ENCODE measurements at places on chromosomes 2 and 18. TPM values are rescaled to one million over a fixed set of nuclear protein-coding genes. Genes with fewer than 3 reads are reported as not detected.

Gene SIX2
- total RNA-seq: 4.2 TPM

Gene ICOS
- total RNA-seq: not detected

Gene KLHL41
- total RNA-seq: under 0.01 TPM

Gene L3MBTL4
- 1.0 TPM for total RNA-seq

Gene FAM136A
- 23.4 TPM for total RNA-seq

Gene NLRC4
- 0.53 TPM for total RNA-seq

Gene NPAS2
- 8.2 TPM for total RNA-seq

Gene KCNS3
- 3.7 TPM for total RNA-seq

Gene RFTN2
- total RNA-seq: under 0.01 TPM

Gene UBXN4
- 36.6 TPM for total RNA-seq

Gene FOXD4L1
- total RNA-seq: 0.13 TPM

Gene CERKL
- not detected for total RNA-seq

Gene MEP1B
- not detected for total RNA-seq

GRCh38 chr2:220442012-220442411 lies 814.6 kb downstream of the SLC4A3 start:
- no peak for DNase-seq

GRCh38 chr2:63663013-63663864 lies 74.5 kb downstream of the MDH1 start:
- no peak for DNase-seq

GRCh38 chr2:58594175-58594574 lies 353.1 kb upstream of the FANCL start:
- DNase-seq: no peak

GRCh38 chr2:44109166-44109565 lies 59.5 kb upstream of the PPM1B start:
- DNase-seq: no peak

DNA sequence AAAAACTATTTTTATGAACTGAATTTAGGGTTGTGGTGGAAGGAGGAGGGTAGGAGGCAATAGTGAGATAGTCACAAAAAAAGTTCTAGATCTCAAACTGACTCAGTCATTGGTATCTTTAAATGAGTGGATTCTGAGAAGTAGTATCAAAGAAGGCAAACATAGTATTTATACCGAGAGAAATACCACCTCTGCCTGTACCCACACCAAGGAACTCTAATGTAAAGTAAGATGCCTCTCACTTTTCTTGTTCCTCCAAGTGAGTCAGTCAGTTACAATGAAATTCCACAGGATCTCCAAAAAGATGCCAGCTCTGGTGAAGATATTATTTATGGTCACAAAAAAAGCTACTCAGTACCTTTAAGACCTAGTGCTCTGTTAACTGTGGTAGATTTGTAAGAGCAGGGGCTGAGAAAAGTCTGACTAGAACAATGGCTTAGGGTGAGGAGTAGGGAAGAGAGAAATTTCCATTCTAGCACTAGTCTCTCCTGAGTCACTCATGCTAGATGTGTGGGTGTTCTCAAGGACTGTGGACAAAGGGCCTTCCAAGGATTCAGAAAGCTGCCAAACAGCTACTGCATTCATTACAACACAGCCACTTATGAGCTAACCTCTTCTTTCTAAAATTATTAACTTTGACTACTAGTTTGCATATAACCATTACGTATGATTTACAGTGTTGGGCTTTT lies 36.3 kb downstream of the YWHAQ start:
- peak; percentile 93 for DNase-seq

DNA sequence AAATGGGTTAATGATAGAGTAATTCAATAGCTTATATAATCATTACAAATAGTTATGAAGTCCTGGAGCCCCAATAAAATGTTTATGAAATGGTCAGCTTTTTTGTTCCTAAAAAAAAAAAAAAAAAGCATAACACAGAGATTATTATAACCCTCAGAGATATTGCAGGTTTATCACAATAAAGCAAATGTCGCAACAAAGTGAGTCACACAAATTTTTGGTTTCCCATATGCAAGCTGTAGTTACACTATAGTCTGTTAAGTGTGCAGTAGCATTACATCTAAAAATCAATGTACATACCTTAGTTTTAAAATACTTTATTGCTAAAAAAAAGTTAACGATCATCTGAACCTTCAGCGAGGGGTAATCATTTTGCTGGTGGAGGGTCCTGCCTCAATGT lies 20.0 kb downstream of the WDFY1 start:
- DNase-seq: peak; percentile 78

GRCh38 chr2:197159661-197160211 lies 150.8 kb downstream of the ANKRD44 start:
- DNase-seq: peak; percentile 79

DNA sequence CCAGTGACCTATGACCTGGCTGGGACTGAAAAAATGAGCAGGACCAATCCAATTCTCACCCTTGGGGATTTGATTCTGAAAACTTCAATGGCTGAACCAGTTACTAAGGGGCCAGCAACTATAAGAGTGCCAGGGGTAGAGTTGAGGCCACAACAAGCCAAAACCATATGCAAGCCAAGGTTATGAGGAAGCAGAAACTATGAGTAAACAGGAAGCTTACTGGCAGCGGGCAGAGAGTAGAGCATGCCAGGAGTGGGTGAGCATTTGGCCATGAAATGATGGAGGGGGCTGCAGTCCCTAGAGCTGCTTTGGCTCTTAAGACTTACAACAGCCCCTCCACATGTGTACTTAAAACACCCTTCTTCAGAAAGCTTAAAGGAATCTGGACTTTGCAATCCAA lies 82.4 kb downstream of the RBMS1 start:
- peak; percentile 87 for DNase-seq

DNA sequence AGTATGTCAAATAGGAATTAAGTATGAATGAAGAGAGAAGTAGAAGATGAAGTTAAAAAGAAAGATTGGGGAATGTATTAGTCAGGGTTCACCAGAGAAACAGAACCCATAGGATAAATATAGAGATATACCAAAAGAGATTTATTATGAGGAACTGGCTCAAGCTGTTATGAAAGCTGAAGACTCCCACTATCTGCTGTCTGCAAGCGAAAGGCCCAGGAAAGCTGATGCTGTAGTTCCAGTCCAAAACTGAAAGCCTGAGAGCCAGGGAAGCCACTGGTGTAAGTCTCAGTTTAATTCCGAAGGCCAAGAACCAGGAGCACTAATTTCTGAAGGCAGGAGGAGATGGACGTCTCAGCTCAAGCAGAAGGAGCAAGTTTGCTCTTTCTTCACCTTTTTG lies 200.9 kb upstream of the FN1 start:
- DNase-seq: no peak

- peak; percentile 88 for DNase-seq
Observed at GRCh38 chr2:163659224-163659623, 76.6 kb downstream of the FIGN start.

DNA sequence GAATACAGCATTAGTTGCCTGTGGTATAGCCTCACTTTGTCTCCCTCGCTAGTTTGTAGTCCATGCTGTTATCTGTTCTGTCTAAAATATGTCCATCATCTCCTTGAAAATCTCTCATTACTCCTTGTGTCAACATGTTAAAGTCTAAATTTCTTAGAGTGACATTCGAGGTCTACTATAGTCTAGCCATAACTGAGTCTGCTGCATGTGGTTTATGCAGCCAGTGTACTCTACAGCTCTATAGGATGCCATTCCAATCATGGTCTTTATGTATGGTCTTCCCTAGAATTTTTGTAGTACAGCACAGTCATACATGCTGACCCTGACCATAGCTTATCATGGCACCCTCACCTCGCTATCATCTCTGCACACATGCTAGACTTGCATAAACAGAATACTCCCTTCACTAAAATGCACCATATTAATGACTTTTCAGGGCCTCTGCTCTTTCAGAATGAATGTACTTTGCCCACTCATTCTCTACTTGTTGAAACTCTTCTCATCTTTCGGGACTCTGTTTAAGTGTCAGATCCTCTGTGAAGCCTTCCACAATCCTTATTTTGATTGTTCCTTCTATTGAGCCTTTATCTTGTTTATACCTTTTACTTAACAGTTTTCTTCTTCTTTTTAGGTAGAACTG lies 12.8 kb downstream of the TANK start:
- no peak for DNase-seq

DNA sequence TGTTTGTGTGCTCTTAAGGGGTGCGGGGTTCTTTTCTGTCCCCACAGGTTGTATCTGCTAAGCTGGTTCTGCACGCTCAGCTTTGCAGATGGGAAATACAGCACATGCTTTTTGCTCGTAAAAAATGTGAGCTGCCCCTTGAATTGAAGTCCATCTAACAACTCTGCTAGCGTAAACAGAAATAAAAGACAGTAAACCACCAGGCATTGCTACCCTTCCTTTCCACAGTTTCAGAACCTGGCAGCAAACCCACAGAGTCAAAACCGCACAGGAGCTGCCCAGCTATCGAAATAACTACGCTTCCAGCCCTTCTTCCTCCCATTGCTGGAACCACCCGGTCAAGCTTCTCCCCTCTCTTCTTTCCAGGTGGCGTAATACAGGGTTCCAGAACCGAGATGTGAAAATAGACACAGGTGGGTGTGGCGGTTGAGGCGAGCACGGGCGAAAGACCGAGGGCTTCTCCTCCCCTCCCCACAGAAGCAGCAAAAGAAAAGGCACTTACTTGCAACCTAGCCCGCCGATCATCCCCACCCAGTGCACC lies 479 bp downstream of the SCN9A start:
- peak; percentile 11 for DNase-seq

DNA sequence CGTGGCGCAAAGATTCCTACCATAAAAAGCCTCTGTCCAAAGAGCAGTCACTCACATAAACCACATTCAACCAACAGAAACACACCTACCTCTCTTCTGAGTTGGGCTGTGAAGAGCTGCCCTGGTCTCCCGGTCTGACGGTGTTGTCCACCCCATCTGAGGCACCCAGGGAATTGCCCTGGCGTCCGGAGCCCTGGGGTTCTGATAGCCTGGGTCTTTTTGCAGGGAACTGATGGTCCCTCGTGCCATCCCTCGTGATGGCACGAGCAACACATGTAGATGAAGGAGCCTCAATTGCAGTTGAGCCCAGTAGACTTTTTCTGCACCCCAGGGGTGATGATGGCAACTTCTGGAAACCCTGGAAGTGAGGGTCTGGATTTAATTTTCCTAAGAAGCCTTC lies 13.8 kb downstream of the HJURP start:
- DNase-seq: no peak

- no peak for DNase-seq
Observed at GRCh38 chr18:22102953-22103646, 66.3 kb upstream of the GATA6 start.

- peak; percentile 61 for DNase-seq
Observed at GRCh38 chr2:38771632-38772031, 6.4 kb upstream of the GEMIN6 start.

DNA sequence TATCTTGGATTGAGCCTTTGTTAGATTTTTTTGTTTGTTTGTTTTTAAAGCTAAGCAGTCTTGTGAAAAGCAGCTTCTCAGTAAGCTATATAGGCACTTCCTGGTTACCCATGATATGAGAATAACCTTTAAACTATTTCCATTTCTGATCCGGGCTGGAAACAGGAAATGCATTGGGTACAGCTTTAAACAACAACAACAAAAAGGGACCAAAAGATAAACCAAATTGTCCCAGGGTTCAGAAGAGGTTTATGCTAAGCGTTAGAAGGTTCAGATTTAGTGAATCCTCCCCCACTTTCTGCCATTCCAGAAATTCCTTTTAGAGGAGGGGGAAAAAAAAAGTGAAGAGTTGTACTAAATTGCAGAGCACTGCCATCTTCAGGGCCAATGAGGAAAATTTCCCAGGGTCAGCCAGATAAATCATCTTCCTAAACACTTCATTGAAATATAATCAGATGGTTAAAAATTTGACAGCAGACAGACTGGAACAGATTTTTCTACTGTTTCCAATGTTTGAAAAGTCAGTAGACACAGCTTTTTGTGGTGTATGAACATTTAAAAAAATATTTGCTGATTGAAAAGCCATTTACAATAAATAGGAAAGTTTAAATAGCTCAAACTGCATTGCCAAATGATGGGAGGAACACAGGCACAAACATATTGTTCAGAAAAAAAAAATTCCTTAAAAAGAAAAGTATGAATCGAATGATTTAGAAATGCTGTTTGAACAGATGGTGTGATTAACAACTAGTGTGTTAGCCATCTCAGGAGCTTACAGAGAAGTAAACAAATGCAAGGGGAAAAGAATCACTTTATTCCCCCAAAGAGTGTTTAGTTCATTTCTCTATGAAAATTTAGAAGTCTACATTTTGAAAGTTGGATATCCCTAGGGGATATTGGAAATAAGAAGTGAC lies 189.9 kb upstream of the TANK start:
- DNase-seq: peak; percentile 65

DNA sequence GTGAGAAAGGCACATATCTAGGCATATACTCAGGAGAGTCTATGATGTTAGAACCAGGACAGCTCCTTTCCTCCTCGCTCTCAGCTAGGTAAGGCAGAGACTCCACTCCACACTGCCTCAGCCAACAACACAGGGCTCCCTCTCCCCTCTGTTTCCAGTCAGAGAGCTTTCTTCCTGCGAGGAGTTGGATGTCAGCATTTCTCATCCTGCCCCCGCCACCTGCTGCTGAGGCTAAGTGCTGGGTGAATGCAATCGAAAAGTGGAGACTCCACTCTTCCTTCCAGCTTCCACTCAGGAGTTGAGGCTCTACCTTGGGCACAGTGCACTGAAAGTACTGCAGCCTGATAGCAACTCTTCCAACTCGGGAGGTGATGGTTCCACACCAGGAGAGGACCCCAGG lies 177.2 kb upstream of the RAB6C start:
- DNase-seq: no peak

DNA sequence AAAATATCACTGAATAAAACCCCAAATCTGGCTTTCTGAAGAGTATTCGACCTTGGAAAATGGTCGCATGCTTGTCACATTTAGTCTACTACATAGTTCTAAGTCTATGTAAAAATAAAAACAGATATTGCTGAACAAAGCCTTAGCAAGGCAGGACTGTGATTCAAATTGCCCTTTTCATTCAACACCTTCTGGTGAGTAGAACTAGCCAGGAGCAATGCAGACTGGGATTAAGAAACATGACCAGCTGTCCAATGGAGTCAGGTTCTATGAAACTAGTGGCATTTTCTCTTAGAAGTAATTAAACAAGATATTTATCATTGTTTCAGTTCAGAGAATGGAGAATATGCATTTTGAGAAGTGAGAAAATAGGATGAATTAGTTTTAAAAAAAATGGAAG lies 1260.5 kb upstream of the ACVR2A start:
- DNase-seq: no peak

- DNase-seq: no peak
Observed at GRCh38 chr2:163713534-163714311, 22.1 kb downstream of the FIGN start.

- no peak for DNase-seq
Observed at GRCh38 chr2:25226827-25227226, 58.4 kb upstream of the POMC start.

DNA sequence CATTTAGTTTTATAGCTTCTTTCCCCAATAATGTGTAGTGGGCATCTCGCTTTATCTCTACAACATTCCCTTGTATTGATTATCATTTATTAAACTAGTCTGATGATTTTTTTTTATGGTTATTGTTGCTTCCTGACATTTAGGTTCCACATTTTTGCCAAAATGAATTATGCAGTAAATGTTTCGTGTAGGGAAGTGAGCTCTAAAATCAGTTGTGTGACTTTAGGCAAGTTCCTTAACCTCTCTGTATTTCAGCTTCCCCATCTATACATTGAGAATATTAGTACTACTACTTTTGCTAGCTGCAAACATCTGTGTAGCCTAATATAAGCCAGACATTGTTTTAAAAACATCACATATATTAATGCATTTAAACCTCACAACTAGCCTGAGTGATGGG lies 22.9 kb downstream of the SOCS6 start:
- DNase-seq: no peak

- DNase-seq: no peak
Observed at GRCh38 chr18:69447886-69448285, 47.2 kb downstream of the DOK6 start.
